ENCODE measurements at places on chromosomes 7 and 10. TPM values are rescaled to one million over a fixed set of nuclear protein-coding genes. Genes with fewer than 3 reads are reported as not detected.

DNA sequence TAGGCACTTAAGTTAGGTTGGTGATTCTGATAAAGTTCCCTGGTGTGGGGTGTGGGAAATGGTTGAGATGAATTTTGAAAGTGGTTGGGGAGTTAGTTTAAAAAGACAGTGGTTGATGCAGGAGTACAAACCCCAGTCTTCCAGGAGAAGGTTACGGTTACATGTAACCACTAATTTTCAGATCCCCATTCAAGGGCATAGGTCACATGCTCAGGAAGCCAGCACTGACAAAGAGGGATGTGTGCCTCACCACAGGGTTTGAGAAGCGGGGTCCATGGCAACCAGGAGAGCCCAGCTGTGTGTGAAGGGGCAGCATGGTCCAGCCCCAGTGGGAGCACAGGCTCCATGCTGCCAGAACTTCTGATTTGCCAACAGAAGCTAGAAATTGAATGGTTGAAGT, 144.2 kb downstream of the MDFIC start:
- DNase-seq, result peak; percentile 13

DNA sequence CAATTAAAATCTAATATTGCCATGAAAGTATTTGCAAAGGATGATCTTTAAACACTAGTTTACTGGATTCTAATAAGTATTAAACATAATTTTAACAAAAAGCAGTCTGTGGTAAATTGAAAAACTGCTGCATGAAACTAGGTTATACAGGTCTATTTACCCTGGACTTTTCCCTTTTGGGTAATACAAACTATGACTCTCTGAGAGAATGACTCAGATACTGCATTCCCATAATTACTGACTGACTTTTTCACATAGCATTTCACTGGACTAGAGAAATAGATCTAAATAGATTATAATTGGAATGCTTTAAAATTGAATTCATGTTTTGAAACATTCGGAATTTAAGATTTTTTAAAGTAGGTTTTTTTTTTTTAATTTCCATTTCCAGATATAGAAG, 395.7 kb downstream of the THSD7A start:
- peak; percentile 20 for DNase-seq

GRCh38 chr10:4826792-4827324, 851 bp downstream of the AKR1E2 start:
- DNase-seq, result no peak

GRCh38 chr7:108570146-108570755, 577 bp downstream of the DNAJB9 start:
- DNase-seq, result peak; percentile 47

DNA sequence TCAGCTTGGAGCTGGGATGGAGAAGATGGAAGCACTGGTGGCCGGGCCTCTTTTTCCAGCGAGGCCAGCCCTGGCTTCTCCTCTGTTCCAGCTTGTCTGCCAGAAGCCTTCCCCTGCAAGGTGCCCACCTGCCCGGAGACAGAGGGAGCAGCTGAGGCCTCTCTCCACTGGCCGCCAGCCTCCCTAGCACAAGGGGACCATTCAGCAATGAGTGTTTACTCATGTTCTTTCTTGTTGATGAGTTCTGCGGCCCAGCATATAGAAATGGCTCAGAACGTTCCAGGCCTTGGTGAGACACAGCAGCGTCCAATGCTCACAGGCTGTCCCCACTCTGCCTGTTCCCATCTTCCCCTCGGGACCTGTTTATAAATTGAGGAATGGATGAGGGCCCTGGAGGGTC, 47.3 kb downstream of the CHST3 start:
- DNase-seq, result no peak

GRCh38 chr7:131654668-131655326, 98.4 kb upstream of the PODXL start:
- DNase-seq, result peak; percentile 87

GRCh38 chr7:25187932-25188331, 40.4 kb downstream of the NPVF start:
- peak; percentile 7 for DNase-seq

DNA sequence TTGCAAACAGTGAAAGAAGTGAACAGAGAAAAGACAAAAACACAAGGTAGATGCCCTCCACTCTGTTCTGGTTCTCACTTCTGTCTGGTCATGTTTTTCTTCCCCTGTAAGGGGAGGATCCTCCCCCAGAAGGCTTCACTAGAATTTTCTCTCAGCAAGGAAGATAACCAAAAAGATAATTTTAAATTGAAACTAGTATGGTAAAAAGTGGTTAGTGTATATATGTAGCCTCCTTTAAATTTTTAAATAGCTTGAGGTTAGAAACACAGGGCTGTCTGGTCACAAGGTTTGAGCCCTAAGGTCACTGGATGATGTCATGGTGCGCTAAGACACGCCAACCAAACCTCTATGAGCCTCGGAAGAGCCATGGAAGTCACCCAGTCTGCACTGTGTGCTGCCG, 5.6 kb upstream of the PKD1L1 start:
- DNase-seq, result no peak

DNA sequence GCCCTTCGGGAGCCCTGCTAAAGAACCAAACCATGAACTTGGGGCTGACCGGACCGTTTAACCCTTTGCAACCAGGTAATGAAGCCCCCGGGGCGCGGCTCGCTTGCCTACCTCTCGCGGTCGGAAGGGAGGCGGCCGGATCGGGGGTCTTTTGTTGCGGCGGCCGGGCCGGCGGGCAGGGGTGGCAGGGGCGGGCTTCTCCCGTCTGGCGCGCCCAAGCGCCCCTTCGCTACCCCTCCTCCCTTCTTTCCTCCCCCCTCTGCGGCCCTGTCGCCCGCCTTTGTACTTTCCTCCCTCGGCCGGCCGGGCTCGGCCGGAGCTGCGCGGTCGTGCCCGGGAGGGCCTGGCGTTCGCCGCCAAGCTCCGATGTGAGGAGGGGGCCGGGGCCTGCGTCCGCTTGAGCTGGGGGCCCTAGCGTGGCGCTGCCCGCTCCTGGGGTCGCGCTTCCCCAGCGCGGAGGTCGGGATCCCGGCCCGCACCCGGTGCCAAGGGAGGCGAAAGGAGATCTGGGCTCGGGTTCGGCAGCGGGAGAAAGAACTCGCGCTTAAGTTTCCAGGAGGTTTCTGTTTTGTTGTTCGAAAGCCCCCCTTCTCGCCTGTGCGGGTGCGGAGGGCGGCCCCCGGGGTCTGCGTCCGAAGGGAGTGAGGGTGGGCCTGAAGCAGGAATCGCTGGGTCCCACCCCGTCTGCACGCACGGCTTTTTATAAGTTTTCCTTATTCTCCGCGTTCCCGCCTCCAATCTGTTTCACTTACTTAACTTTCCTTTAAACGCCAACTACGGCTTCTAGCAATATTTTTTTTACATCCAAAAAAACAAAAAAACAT, 436.8 kb upstream of the GALNT17 start:
- peak; percentile 21 for DNase-seq

GRCh38 chr7:86926732-86927131, 132.7 kb downstream of the ELAPOR2 start:
- peak; percentile 41 for DNase-seq

GRCh38 chr10:106320876-106321275, 843.6 kb downstream of the SORCS1 start:
- DNase-seq, result no peak

DNA sequence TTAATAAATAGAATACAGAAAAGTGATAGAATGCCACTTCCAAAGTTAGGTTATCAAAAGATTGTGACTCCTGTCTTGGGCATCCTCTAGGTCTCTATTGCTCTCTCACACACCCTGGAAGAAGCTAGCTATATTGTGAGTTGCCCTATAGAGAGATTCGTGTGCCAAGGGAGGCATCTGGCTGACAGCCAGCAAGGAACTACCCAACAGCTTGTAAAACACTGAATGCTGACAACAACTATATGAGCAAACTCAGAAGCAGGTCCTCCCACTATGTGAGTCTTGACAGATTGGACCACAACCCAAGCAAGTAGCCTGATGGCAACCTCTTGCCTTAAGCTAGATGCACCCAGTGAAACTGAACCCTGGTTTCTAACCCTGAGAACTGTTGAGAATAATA, 55.7 kb upstream of the CDK14 start:
- DNase-seq, result no peak

DNA sequence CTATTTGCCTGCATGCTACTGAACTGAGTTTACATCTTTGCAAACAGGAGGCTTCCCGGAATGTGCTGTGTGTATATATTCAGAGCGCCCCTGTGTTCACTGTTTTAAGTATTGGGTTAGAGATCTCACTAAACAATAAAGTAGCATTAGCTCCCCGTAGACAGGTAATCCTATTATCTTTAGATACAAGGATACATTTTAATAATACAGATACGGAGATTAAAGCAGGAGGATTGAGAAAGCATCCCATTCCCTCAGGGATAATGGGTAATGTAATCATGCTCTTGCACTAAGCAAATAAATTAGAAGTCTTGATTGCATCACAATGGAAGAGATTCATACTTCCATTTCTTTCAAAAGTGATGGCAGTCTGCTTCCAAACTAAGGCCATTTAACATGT, 809.0 kb downstream of the NRG3 start:
- DNase-seq, result no peak

DNA sequence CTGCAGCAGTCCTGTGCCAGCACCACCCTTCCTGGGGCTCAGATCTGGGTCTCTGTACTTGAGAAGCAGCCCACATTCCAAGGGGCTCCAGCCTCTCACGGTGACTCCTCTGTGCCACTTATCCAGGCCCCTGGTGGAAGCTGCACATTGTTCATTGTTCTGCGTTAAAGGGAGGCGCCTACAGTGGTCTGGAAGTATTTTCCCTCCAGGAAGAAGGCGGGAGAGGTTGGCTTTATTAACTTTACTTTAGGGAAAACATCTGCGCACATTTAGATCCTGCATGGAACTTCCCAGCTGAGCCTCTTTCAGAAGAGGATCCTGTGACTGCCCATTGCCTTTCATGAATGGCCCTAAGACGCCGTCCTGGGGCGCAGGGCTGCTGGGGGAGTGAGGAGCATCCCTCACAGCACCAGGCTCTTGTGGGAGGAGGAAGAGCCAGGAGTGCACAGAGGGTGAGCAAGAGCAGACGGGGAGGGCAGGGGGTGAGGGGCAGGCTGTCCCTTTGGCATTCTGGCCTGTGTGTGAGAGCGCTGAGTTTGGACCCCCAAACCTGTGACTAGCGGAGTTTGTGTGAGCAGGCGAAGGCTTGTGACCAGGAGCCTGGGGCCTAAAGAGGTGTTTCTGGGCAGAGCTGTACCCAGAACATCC, 98.6 kb upstream of the BTBD16 start:
- DNase-seq, result no peak

GRCh38 chr7:29003703-29004102, 45.6 kb upstream of the TRIL start:
- no peak for DNase-seq

GRCh38 chr7:35680403-35681013, 14.4 kb downstream of the HERPUD2 start:
- DNase-seq, result no peak

DNA sequence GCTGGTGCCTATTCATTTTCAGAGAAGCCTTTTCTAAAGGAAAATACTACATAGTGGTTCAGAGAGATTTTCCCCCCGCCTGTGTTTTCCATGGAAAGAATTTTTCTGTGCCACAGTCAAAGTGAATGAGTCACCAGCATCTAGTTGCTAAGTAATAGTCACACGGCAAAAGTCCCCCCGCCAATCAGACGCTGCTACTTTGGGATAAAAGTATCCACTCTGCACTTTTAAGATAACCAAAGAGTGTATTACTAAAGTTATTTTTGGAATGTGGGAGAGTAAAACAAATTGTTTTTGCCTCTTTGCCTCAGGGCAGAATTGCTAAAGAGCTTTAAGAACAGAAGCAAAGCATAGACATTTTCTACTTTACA, 23.5 kb downstream of the ABLIM1 start:
- peak; percentile 69 for DNase-seq

GRCh38 chr7:19442016-19442785, 266.6 kb downstream of the POLR1F start:
- peak; percentile 55 for DNase-seq

DNA sequence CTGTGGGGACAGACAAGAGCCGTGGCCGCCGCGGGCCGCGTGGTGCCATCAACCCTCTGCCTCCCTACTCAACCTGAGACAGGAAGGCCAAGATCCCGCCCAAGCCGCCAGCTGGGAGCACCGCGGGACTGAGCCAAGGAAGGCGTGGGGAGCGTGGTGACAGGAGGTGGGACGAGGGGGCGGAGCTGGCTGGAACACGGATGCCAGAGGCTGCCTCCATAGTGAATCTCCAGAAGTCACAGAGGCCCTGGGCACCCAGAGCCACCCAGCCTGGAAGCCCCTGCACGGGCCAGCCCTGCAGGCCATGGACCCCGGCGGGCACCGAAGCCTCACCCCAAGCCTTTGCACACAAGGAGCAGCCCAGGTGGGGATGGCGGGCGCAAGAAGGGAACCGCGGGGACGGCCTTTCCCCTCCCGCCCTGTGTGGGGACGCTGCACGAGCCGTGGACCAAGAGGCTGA, 18.1 kb upstream of the DPYSL4 start:
- no peak for DNase-seq

GRCh38 chr7:1939434-1940401, 269.6 kb downstream of the ELFN1 start:
- DNase-seq, result peak; percentile 29

DNA sequence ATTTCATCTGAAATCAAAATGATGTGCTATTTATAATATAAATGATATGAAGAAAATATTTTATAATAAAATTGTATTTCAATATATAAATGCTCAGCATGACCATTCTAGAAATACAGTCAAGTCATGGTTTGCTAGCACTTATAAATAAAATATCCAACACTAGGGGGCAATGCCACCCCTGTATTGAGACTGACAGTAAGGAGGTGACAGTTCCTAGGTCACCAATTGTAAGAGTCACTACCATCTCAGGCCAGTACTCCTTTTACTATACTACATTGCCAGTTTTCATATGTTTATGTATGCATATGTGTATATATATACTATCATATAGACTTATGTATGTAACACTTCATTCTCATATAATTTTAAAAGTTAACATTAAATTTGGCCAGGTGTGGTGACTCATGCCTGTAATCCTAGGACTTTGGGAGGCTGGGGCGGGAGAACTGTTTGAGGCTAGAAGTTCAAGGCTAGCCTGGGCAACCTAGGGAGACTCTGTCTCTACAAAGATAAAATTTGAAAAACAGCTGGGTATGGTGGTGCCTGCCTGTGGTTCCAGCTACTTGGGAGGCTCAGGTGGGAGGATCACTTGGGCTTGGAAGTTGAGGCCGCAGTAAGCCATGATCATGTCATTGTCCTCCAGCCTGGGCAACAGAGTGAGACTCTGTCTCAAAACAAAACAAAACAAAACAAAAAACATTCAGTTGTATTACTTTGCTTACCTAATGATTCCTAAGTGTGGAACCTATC, 2.4 kb upstream of the CNOT4 start:
- peak; percentile 62 for DNase-seq

DNA sequence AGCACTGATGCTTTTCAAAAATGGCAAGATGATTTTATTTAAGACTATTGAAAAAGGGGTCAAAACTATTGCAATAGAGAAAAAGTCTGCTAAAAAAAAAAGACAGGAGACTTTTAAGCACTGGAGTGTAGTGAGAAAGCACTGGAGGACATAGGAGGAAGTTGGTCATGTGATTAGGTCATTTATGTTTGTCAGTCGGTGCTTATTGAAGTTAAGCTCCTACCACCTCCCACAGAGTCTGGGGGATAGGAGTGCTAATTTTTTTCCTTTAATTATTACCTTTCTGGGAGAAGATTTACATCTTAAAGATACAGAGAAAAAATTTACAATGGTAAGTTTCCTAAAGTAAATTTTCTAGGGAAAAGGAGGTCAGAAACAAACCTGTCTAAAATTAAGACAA, 80.2 kb upstream of the TMEM229A start:
- DNase-seq, result no peak

ABCB4 gene
- total RNA-seq, result 1.1 TPM

C10orf105 gene
- not detected for total RNA-seq

PTPRN2 gene
- not detected for total RNA-seq

ZNF3 gene
- total RNA-seq, result 24.2 TPM

IL2RA gene
- total RNA-seq, result not detected

GPR15LG gene
- not detected for total RNA-seq

LLCFC1 gene
- not detected for total RNA-seq

ANKRD1 gene
- total RNA-seq, result 75.3 TPM

All from HT1080 (cell line).